ENCODE measurements at places on chromosomes 3 and 15.

DNA sequence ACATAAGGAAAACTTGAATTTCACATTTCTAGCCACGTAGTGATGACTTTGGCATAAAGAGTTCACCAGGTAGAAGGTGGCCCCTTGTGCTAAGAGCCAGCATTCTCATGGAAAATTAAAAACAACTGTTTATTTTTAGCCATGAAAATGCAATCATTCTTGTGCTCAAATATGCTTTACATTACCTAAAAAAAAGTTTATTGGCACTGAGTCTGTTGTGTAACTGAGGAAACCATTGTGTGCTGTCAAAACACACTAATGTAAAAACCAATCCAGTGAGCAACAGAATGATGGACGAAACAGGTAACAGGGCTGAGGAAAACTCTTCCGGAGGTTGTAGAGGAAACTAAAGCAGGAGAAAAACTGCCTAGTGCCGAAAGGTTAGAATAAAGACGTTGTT lies 287.0 kb upstream of the TMC3 start:
- no peak for DNase-seq

- DNase-seq: no peak
Measured at GRCh38 chr3:116316771-116317170, 128.5 kb downstream of the LSAMP start.

GRCh38 chr3:25479727-25480010 lies 51.6 kb downstream of the RARB start:
- no peak for DNase-seq

DNA sequence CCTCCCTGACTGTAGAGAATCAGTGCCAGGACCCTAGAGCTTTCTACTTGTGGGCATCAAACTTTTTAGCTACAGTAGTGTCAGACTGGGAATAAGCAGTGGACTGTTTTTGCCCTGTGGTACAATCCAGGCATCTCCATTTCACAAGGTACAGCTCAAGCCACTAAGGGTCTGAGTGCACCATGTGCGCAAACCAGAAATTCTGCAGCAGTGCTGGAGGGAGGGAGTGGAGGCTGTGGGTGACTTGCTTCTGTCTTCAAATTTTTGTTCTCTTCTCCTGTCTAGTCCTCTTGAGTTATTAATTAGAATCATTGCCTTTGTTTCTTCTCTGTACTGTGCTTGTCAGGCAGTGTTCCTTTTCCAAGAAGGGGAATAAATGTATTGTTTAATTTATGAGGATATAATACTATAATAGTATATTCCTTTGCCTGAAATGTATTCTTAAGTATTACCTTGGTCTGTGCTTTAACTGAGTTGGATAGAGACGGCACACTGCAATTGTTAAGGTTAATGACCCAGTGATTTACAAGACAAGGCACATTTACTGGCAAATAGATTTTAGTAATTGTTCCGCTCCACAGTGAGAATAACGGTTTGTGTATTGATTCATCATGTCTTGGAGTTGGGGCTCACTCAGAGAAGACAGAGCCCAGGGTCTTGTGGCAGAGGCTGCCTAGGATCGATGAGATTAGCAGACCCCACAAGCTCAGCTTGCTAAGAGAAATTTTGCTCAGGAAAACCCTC lies 390.6 kb upstream of the CFAP20DC start:
- DNase-seq: no peak
